Right atrium auricular region (tissue), 2 donors: ENCODE measurements at places on chromosomes 13 and 19.

- no peak for DNase-seq
Observed at GRCh38 chr13:30585748-30586262, 31.9 kb upstream of the USPL1 start.

- no peak for DNase-seq
Observed at GRCh38 chr19:8148410-8149260, 757 bp downstream of the FBN3 start.

DNA sequence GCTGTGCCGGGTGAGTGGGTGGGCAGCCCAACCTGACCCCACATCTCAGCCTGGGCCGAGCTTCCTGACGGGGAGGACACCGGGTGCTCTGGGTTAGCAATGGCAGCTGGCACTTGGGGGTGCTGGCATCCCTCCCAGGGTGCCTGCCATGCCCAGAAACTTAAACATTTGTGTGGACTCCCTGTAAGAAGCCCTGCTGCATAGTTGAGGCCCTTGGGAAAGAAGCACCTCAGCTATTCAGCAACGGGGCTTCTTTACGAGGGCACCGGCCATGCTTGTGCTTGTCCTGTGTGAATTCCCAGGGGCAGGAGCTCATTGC is 33.8 kb upstream of the MEDAG start:
- DNase-seq: no peak

- DNase-seq: no peak
Observed at GRCh38 chr19:4641132-4641531, 1.8 kb downstream of the TNFAIP8L1 start.

GRCh38 chr13:86581706-86582105 is 782.5 kb upstream of the SLITRK6 start:
- no peak for DNase-seq

- no peak for DNase-seq
Observed at GRCh38 chr13:30292325-30292724, 15.0 kb downstream of the KATNAL1 start.

DNA sequence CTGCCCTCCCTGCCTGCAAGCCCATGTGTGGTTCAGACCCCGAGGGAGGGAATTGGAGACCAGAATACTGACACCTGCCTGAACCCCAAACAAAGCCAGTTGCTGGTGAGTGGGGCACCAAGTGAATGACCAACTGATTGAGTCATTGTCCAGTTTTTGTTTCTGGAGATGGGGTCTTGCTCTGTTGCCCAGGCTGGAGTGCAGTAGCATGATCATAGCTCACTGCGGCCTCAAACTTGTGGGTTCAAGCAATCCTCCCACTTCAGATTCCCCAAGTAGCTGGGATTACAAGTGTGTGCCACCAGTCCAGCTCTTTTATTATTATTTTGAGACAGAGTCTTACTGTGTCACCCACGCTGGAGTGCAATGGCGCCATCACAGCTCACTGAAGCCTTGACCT is 4.0 kb downstream of the CCL25 start:
- DNase-seq: no peak

DNA sequence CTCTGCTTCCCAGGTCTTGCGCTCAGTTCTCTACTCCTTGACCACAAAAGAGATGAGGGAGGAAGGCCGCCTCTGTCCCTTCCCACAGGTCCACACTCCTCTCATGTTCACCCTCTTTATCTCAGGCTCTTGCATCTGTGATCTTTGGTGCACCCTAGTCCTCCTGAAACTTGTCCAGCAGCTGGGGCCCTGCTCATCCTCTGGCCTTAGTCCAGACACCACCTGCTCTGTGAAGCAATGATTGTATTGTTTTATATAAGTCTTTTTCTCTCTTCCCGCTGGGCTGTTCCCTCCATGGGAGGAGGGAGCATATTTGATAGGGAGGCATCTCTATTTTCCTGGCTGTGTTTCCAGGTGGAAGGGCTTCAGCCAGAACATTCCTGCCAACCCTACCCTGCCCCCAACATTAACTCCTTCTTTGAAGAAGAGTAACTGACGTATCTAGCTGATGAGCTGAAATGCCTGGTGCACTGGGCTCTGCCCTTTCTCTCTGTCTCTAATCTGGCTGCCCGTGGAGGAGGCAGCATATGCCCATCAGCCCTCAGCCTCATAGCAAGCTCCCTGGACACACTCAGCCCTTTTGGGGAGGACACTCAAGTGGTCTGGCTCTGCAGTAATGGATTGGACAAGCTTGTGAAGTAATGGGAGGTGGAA is 38.2 kb upstream of the SIAH3 start:
- DNase-seq: no peak

DNA sequence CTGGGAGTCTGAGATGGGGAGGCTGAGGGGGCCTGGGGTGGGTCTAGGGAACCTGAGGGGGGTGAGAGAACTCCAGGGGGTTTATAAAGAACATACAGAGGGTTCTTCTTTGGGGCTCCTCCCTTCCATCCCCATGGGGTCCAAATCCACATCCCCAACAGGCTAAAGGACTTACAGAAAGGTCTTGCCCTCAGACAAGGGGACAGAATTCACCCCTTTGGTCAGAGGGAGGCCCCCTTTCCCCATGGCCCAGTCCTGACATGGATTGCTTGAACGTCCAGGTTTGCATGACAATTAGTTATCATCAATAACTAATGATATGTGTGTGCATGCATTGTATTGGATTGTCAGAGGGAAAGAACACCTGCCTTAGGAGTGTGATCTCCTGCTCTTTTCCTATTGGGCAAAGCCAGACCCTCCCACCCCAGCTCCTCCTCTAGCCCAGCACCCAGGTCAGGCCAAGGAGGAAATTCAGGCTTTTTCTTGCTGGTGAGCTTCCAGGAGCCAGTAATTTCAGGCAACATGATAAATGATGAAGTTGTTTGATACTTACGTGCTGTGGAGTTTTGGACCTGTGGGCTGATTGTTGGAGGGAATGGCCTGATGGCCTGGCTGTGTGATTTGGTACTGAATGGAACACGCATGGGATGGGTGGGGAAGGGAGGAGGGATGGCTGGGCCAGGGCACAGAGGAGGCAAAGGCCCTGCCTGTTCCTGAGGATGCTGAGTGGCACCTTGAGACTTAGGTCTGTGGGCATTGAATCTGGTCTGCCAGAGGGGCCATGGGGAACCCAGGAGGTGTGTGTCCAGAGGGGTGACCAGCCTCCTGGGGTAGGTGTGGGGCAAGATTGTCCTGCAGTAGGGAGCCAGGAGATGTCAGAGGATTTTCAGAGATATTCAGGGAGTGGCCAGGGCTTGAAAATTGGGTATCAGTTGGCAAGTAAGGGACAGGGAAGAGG is 1.1 kb downstream of the KLHL26 start:
- no peak for DNase-seq

DNA sequence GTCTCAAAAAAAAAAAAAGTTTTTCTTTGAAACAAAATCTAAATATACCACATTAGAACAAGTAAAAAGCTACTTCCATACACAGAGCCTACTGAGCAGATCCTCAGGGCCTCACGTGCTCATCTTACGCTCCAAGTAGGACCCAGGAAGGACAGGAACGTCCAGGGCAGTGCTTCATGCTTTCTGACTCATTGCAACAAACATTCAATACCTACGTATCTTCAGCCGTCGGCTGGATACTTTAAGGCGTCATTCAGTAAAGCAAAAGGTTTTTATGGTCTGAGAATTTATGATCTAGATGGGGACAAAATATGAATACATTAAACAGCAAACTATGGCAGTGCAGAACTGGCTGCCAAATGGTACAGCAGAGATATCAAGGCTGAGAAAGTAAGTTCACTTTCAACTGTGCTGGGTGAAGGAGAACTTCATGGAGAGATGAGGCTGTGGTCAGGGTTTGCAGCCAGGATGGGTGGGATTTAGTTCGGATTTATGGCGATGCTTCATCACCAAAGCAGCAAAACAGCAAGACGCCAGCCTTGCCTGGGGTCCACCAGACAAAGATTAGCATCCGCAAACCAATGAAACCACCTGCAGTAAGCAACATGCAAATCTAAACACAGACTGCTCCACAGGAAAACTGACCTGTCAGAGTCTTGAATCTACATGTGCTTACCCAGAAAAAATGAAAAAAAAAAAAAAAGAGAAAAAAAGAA is 20.5 kb downstream of the CARS2 start:
- no peak for DNase-seq

DNA sequence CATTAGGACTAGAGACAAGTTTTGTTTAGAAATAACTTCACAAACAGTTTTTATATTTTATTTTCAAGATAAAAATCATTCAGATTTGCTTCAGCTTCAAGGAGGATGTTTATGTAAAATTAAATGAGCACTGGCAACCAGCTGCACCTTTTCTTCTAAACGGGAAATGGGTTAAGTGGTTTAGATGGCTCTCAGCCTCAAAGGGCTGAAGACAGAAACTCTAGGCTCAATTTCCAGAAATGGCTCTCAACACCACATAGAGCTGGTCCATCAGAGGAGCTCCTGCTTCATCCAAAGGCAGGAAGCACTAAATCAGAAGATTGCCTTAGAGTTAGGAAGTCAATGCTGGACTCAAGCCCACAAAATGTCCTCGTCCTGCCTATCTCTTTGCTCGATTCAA is 74.7 kb downstream of the ZNF429 start:
- DNase-seq: no peak

- DNase-seq: no peak
Observed at GRCh38 chr19:8352134-8352827, 9.2 kb upstream of the KANK3 start.

- no peak for DNase-seq
Observed at GRCh38 chr13:32376642-32377415, 51.1 kb downstream of the N4BP2L1 start.

DNA sequence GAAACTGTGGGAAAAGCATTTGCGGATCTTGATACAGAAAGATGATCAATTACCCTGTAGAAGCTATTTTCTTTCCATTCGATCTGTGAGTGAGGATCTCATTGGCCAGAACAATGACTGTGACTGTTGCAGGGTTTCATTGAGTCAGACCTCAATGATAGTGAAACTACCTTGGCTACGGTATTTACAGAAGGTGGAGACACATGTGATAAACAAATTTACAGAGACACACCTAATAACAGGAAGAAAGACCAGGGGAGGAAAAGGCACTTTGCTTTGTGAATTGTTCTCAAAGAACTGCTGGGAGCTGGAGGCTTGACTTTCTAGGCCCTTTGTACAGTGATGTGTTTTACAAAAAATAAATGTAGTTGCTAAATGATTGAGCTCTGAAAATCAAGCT is 19.9 kb upstream of the ARGLU1 start:
- no peak for DNase-seq

- no peak for DNase-seq
Observed at GRCh38 chr13:106183410-106184065, 351.9 kb downstream of the EFNB2 start.

GRCh38 chr13:24627946-24628345 is 52.3 kb upstream of the ATP12A start:
- no peak for DNase-seq

GRCh38 chr19:51712461-51713081 is 11.2 kb downstream of the HAS1 start:
- no peak for DNase-seq

DNA sequence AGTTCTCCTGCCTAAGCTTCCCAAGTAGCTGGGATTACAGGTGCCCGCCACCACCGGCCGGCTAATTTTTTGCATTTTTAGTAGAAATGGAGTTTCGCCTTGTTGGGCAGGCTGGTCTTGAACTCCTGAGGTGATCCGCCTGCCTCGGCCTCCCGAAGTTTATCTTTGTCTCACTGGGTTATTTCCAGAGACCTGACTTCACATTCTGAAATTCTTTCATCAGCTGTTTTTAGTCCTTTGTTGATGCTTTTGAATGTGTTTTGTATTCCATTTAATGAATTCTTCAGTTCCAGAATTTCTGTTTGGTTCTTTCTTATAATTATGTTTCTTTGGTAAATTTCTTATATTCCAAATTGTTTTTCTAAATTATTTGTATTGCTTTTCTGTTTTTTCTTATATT is 55.4 kb upstream of the MLNR start:
- DNase-seq: no peak

GRCh38 chr13:50589651-50590054 is 253.8 kb downstream of the DLEU7 start:
- no peak for DNase-seq

DNA sequence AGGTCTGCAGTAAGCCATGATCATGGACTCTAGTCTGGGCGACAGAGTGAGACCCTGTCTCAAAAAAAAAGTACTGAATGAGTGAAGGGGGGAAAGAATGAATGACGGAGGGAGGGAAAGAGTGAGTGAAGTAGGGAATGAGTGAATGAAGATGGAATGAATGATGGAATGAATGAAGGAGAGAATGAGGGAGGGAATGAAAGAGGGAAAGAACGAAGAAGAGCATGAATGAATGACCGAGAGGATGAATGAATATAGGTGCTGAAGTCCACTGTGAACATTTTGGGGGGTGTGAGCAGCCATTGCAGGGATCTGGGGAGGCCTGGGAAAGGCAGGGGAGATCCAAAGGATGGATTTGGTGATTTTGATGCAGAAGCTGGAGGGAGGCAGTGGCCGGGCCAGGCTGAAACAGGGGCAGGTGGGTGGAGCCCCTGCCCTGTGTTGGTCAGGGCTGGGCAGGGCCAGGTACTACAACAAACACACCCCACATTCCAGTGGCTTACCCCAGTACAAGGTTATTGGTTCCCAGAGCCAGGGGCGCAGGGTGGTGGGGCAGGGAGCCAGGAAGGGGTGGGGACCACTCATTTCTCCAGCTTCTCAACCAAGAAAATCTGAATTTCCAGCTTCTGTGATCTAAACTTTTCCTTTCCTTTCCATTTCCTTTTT is 14.3 kb downstream of the SLC27A1 start:
- no peak for DNase-seq

GRCh38 chr19:10817291-10818038 is 18.5 kb downstream of the TMED1 start:
- peak; percentile 65 for DNase-seq
